Common myeloid progenitor, CD34-positive (primary cell): ENCODE measurements at places on chromosomes 1 and 21.
A peak's percentile ranks its signal among the peaks of the same experiment; 100 is the strongest.

DNA sequence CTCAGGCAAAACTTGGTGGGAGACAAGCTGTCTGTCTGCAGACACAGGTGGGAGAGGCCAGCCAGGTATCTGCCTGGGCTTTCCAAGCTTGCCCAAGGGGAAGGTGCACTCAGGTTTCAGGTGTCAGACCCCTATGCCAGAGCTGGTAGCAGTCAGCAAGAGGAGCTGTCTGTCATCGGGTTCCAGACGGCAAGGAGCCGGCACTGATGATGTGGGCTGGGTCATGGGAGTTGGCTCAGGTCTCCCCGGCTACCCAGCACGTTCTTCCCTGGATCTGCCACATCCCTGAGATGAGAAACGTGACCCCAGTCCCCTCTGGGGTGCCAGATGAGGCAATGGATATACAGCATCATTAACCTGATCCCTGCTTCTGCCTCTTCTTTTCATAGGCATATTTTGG is 23.0 kb downstream of the TMCC2 start:
- DNase-seq, result no peak
- no peaks in the 10 kb centered on the region for H3K27me3 ChIP-seq
- no peak overlapping the region for H3K27ac ChIP-seq

DNA sequence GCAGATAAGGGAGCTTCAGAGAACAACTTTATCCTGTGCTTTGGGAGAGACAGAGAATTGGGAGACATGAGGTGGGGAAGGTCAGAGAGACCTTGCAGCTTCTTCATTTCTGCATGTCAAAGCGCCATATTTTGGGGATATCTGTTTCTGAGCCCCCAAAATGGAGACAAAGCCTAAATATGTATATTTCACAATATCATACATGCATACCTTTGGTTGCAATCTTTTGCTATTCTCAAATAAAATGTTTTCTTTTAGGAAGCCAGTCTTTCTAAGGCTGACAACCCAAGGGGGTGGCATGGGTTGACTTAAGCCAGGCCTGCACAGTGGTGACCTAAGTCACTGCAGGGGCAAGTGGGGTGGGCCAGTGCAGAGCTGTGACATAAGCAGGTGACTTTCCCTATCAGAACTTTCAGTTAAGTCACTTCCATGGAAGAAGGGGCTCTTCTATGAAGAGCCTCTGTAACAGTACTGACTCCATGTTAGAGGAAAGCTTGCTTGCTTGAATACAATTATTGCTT is 13.9 kb upstream of the MRPL55 start:
- no peaks in the 10 kb centered on the region for H3K36me3 ChIP-seq
- peaks cover 6% of the 10 kb centered on the region for H3K4me1 ChIP-seq
- no peak overlapping the region for H3K27ac ChIP-seq
- no peak overlapping the region for H3K4me3 ChIP-seq

DNA sequence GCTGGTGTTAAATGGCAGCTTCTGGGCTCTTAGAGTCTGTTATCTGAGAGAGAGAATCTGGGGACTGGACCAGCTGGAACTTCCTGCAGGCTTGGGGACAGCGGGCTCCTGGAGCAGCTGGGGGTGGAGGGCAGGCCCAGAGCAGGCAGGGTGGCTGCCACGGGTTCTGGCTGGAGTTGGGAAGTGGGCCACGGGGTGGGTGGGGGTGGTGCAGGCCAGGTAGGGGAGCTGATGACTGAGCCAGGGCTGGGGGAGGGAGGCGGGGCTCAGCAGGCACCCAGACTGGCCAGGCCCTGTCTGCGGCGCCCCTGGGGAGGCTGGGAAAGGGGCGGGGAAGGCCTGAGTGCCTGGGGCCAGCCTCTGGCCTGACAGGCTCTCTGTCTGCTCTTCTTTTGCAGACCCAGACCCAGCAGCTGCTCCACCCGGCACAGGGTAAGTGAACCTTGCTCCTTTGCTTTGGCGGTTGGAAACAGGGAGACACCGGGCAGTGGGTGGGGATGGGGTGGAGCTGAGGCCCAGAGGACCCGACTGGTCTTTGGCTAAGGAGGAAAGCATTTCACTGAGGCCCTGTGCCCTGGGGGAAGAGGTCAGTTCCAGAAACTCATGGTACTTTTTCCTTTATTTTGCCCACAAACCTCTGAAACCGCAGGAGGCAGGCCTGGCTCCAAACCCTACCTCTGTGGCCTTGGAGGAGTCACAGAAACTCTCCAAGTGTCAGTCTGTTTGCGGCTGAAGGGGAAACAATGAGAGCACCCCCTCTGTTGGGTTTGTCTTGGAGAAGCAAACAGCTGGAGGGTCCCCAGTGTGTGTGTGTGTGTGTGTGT is 48.8 kb downstream of the ARHGEF10L start:
- H3K27me3 ChIP-seq, result no peaks in the 10 kb centered on the region
- no peaks in the 10 kb centered on the region for H3K36me3 ChIP-seq

GRCh38 chr21:42319376-42319775 is 4.2 kb upstream of the TFF3 start:
- H3K27me3 ChIP-seq, result no peaks in the 10 kb centered on the region
- no peaks in the 10 kb centered on the region for H3K36me3 ChIP-seq
- DNase-seq, result peak; percentile 61

- H3K4me3 ChIP-seq, result no peak overlapping the region
- DNase-seq, result peak; percentile 74
- H3K4me1 ChIP-seq, result peaks cover 4% of the 10 kb centered on the region
- peaks cover 26% of the 10 kb centered on the region for H3K36me3 ChIP-seq
- H3K27ac ChIP-seq, result peak overlapping the region; percentile 52
These were observed 23.5 kb downstream of the F11R start for GRCh38 chr1:160997323-160998038.
